Activated naive CD4-positive, alpha-beta T cell treated with anti-CD3 and anti-CD28 coated beads for 36 hours (primary cell): ENCODE measurements at places on chromosomes 6 and 20. TPM values are rescaled to one million over a fixed set of nuclear protein-coding genes. Genes with fewer than 3 reads are reported as not detected.

VGLL2 gene
- not detected for total RNA-seq

SIGLEC1 gene
- total RNA-seq = 0.02 TPM

PDE7B gene
- total RNA-seq = 0.31 TPM

FAM83C gene
- total RNA-seq = not detected

SEL1L2 gene
- total RNA-seq = not detected

MCHR2 gene
- total RNA-seq = not detected

HEY2 gene
- not detected for total RNA-seq

EYS gene
- total RNA-seq = not detected

SPATS1 gene
- total RNA-seq = not detected

SLC17A1 gene
- not detected for total RNA-seq

RBL1 gene
- 32.9 TPM for total RNA-seq

KHDC1L gene
- total RNA-seq = not detected

MYL9 gene
- total RNA-seq = not detected

ABHD16B gene
- not detected for total RNA-seq

GSTA3 gene
- not detected for total RNA-seq

OLIG3 gene
- total RNA-seq = not detected

SLC22A16 gene
- total RNA-seq = not detected

KIF13A gene
- total RNA-seq = not detected

SPINT4 gene
- total RNA-seq = not detected

CRISP3 gene
- not detected for total RNA-seq

TPD52L2 gene
- 38.9 TPM for total RNA-seq

NHLRC1 gene
- 0.25 TPM for total RNA-seq

TRIM15 gene
- 2.2 TPM for total RNA-seq

KHDRBS2 gene
- not detected for total RNA-seq

COL9A1 gene
- not detected for total RNA-seq

PLA2G7 gene
- not detected for total RNA-seq

BHLHE23 gene
- total RNA-seq = not detected

MDFI gene
- total RNA-seq = not detected
